ENCODE measurements at places on chromosomes 7 and 10.

DNA sequence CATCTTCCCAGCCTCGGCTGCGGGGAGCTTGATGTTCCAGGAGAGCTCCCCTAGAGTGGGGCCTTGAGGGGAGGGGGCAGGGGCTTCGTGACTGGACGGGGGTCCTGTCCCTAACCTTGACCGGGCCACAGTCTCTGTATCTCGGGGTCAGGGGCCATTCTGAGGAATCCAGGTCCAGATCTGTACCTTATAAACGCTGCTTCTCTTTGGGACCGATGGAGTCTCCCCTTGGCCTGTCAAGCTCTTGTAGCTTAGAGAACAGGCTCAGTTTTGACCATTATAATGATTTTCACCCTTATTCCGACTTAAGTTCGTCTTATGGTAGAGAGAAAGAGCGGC is 831 bp downstream of the ZKSCAN5 start:
- no peak for DNase-seq

- no peak for DNase-seq
Observed at GRCh38 chr10:4385231-4385870, 440.7 kb upstream of the AKR1E2 start.

GRCh38 chr10:35606430-35606829 is 1.3 kb downstream of the GJD4 start:
- DNase-seq, result peak; percentile 64

GRCh38 chr7:148624735-148625134 is 34.2 kb downstream of the C7orf33 start:
- peak; percentile 54 for DNase-seq

DNA sequence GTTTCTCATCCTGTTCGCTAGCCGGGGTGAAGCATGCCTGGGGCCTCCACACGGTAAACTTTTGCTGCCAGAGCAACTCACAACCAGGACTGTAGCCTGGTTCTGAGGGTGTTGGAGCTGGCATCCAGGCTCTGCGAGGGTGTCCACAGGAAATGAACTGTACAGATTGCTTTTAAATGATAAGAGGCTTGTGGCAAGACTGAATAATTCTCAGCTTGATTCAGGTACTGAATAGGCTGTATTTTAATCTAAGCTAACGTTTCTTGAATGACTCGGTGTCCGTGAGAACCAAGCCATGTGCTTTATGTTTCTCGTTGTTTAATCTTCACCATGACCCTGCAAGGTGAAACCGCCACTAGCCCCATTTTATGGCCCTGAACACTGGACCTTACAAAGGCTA is 49.3 kb downstream of the EEPD1 start:
- DNase-seq, result no peak

GRCh38 chr7:103432712-103433111 is 13.3 kb downstream of the SLC26A5 start:
- DNase-seq, result no peak

- DNase-seq, result no peak
Observed at GRCh38 chr7:36863901-36864701, 139.8 kb upstream of the AOAH start.

DNA sequence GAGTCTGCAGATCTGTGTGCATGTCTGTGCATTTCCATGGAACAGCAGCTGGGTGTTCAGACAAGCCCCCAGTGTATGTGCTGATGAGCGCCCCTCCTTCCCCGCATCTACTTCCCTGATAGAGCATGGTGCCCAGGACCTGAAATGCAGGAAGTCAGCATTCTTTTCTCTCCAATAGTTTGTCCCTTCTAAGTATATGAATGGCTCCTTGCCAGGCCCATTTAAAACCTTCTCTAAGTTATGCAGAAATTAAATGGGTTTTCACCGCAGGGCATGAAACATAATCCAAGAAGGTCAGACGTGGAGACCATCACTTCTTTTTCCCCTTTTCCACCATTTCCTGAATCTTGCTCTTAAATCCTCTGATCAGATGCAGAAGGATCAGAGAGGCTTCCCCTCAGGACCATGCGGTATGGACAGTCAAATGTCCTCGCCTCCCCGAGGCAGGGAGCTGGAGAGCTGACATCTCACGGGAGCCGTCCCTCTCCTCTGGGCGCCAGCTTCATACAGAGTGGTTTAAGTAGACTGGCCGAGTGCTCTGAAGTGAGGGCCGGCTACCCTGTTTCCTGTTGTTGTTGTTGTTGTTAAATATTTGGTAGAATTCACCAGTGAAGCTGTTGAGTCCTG is 155.3 kb downstream of the C10orf105 start:
- no peak for DNase-seq

DNA sequence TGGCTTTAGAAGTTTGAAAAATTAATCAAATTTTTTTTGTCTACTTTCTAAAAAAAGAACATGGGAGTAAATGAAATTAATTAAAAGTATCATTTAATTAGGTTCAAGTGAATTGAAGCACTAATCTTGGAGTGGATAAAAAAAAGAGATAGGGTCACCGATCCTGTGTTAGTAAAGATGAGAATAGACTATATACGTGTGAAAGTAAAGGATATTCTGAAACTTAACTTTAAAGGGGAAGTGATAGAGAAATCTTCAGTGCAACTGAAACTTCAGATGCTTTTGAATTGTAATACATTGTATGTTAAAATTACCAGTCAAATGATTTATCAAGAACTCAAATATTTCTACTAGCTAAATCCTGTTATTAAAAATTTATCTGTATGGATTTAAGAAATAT is 4.8 kb downstream of the NHLRC2 start:
- DNase-seq, result no peak
